ENCODE measurements at places on chromosomes 2 and 18.

DNA sequence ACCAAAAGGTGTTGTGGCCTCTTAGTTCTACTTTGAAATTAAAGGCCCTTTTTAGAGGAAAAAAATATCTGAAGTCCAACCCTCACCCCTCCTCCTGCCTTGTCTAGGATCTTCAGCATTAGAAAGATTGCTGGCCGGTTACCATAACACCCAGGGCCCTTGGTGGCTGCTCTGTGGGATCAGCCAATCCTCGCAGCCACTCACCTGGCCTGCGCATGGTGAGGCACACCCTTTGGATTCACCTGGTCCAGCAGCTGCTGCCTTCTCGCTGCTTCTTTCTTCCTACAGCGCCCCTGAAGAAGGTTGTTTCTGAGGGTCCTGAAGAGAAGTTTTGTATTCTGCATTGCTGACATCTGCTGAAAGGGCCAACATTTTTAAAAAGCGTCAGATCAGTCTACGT lies 25.2 kb downstream of the DYTN start:
- DNase-seq: no peak

DNA sequence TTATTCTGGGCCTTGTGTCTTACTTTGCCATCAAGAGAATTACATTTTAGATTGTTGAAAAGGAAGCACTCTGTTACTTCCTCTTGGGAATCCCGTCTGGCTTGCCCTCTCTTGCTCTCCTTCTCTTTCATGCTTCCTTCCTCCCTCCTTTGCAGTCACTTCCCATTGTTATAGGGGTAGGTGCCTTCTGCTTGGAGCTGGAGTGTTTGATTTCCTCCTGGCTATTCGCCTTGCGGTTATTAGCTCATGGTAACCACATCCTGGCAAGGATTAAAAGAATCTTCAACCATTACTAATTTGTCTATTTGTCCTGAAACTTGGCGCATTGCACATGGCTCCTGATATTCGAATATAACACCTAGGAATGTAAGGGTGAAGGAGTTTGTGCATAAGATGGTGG lies 115.0 kb downstream of the CERS6 start:
- no peak for DNase-seq

GRCh38 chr18:45802814-45803492 lies 22.5 kb upstream of the SIGLEC15 start:
- DNase-seq: no peak

DNA sequence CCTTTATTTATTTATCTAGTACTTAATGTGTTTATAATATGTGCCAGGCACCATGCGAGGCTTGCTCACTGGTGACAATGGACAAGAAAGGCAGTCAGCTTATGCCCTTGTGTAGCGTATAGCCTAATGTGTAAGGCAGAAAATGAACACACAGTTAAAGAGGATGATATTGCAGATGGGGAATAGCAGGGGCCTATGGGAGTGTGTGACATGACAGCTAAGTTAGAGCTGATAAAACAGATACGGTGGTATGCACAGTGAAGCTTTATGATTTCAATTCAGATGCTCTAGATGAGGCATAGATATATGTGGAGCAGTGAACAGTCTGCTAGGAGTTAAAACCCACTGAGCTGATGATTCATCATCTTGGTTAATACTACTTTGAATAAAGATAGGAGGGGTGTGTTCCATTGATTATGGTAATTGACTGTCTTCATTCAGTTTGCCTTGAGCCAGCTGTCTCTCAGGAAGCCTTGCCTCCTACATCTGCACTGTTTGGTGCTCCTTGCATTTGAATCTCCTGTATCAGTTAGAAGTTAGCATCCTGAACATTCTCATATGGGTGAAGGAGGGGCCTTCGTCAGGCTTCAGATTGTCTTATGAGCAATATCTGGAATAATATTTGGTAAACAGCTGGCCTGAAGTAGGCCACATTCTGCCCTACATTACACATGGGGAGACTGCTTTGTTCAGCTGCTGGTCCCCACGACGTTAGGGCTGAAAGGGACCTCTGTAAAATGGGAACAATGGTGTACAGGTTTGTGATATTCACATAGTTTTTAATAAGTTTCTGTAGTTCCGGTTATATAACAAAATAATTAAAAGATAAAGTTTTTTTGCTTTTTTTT lies 13.2 kb downstream of the MAP4K4 start:
- no peak for DNase-seq

GRCh38 chr2:98935777-98936352 lies at the start of gene CRACDL:
CRACDL (minus strand) TSS chr2:98936225; CDS start chr2:98846800, 89,425 bp downstream.
- DNase-seq: no peak

DNA sequence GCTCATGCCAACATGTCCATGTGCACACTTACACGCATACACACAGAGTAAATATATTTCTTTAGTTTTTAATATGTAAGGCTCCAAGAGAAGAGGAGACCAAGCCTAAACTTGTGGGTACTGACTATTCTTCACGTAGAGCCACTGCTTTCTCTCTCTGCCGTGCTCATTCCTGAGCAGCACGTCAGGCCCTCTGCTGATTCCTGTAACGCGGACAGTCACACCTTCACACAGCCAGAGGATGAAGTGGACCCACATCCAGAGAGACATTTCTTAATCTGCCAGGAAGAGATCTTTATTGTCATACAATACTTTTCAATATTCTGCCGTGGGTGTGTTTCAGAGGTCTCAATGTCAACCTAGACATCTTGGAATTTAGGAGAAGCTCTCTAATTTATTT lies 560.7 kb downstream of the STK39 start:
- DNase-seq: no peak

DNA sequence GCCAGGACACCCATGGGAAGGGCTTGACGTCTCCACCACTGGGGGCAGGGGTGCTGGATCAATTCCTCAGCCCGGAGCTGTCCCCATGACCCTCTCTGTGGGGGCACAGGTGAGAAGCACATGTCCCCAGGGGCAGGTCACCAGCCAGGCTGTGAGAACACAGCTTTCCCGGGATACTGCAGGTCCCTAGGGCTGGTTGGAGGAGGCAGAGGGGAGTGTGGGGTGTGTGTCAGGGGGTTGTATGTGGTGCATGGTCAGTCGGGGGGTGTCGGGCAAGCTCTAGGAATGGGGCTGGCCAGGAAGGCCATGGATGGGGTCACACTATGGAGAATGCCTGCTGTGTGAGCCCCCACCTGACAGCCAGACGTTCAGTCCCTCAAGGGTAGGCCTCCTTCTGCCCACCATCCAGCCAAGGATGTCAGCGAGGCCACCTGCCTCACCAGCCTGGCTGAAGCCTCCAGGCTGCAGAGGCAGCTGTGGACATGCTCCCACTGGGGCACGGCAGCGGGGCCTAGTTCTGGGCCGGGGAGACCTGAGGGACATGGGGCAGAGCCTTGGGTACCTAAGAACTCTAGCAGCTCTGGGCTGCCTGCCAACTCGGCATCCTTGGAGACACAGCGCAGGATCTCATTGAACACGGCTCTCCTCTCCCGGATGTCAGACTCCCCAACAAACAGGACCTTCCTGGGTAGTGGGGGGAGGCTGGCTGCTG lies 10.3 kb downstream of the HS1BP3 start:
- DNase-seq: no peak

DNA sequence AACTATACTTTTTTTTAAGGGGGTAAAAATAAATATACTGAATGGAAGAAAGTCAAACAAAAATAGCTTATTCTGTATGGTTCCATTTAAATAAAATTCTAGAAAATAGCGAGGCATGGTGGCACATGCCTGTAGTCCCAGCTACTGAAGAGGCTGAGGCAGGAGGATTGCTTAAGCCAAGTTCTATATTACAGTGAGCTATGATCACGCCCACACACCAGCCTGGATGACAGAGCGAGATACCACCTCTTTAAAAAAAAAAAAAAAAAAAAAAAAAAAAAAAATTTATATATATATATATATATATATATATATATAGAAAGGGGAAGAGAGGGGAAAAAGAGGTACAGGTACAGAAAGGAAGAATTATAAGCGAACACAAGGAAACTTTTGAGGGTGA lies 77.7 kb downstream of the MEMO1 start:
- no peak for DNase-seq

DNA sequence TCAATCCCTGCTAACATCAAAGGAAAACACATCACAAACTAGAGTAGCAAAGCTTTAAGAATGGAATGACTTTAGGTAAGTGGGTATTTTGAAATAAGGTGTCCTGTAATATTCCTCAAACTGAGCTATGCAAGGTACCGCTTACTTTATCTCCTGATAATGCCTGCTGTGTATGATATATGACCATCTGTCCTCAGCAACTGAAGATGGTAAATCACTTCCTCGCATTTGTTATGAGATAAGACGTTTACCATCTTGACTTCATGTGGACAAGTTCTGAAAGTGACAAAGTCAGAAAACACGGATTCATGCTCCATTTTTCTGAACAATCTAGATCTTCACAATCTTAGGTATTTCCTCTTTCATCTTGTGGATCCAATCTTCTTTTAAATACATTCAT lies 49.3 kb upstream of the PTPRM start:
- no peak for DNase-seq

DNA sequence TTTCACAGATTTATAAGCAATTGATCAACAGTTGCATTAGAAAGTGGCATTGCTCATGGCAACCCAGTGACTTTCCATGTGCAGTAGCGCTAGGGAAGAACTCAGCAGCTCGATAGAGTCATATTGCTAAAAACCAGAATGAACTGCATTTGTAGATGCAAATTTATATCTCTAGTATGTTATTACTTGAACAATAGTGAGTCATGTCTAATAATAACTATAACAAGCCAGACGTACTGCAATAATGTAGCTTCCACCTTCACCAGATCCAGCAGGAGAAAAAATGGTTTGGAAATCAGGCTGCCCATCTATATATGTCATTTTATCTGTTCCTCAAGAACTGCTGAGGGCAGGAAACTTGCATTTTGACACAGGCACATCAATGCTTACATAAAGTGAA lies 66.5 kb upstream of the FIGN start:
- no peak for DNase-seq

- no peak for DNase-seq
Measured at GRCh38 chr18:35038881-35039491, 2.2 kb upstream of the MAPRE2 start.

- DNase-seq: no peak
Measured at GRCh38 chr2:124325667-124326440, 300.8 kb downstream of the CNTNAP5 start.

GRCh38 chr18:63142594-63143225 lies 176.9 kb downstream of the BCL2 start:
- no peak for DNase-seq

GRCh38 chr18:23276451-23276850 lies 141.2 kb downstream of the CABLES1 start:
- DNase-seq: no peak

DNA sequence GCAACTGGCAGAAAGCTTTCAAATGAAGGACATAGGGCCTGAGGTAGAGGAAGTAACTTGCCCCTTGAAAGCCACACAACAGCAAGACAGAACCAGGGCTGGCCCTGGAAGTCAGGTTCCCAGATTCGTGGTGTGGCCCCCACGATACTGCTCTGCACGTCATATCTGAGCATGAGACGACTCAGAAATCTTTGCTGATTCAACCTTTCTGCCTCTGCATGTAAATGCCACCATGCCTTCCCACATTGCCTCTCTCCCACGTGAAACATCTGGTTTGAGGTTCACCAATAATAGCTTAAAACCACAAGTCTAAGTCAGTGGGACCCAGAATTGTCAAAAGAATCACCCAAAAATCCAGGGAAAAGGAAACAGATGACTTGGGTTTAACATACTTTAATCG lies 214.0 kb upstream of the TRIB2 start:
- DNase-seq: no peak
